Stimulated activated CD8-positive, alpha-beta memory T cell treated with anti-CD3 and anti-CD28 coated beads, Interleukin-4, amount 100 ng/mL, for 4 hours (primary cell): ENCODE measurements at places on chromosomes 12 and 14.

- no peak for DNase-seq
These were observed 16.7 kb downstream of the AKT1 start for GRCh38 chr14:104778694-104779331.

- no peak for DNase-seq
These were observed 16.6 kb downstream of the TFCP2 start for GRCh38 chr12:51156245-51156765.

DNA sequence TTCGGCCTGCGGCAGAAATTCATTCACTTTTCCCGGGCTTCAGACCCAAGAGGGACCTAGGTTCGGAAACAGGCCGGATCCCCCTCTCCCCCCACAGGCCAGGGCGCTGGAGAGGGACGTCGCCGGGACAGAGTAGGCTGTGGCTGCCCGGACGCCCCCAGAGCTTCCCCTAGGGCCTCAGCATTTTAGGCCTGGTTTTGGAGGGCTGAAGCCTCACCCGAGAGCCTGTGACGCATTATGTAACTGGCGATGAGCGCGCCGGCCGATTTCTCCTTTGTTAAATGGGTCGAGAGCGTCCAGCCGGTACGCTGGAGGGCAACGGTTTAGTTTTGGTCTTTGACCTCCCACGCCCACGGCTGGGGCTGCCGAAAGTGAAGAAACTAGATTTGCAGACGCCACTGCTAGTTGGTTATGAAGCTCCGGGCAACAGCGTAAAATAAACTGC lies 657 bp downstream of the PEBP1 start:
- DNase-seq: no peak

- DNase-seq: no peak
These were observed 207.6 kb downstream of the BCL11B start for GRCh38 chr14:99064262-99064954.

DNA sequence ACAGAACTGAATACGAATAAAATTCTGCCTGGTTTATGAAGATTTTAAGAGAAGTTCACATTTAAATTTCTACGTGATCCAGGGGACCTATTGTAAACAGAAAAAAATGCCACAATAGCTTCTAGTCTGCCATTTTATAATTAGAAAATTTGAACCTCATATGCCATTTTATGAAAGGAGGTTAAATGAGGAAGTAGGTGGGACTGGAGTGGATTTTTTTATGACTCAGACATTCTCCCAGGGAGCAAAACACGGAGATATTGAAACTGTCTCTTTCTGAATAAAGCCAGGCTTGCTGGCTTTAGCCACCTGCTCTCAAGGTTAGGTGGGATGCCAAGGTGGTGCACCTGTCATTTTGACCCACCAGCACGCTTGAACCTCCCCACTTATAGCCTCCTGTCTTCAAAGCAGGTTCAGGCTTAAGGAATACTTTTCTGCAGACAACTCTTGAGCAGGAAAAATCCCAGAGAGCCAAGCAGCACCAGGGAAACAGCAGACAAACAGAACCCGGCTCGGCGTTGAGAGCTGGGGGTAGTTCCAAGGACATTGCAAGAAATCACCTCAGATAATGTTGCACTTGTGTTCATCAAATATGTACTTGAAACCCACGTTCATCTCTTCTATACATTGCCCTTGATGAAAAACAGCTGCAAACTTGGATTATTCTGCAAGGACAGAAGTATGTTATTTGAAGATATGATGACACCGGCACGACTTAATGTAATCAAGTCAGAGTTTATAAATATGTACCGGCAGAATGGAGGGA lies 203.7 kb downstream of the PPM1H start:
- DNase-seq: peak; percentile 0

DNA sequence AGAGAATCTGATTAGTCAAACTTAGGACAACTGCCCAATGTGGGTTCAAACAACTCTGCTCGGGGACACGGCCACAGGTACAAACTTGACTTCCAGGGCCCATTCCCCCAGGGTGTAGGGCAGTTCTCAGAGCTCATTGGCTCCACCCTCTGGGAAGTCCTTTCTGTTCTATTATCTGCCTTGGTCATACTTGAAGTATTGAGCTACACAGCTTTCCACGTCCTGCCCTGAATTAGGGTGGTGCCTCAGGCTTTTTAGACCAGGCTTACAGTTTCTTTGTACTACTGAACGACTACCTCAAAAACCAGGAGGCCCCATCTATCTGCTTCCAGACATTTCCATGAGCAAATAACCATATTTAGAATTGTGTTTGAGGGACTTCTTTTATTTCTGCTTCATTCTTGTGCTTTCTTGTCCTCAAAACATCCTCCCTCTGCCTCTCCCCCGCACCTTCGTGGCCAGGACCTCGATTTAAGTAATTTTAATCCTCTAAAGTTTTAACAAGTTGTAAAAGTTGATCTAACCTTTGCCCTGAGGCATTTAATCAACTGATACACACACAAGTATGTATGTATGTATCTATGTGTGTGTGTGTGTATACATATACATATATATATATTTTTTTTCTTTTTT lies 281.7 kb upstream of the AMIGO2 start:
- DNase-seq: peak; percentile 21

DNA sequence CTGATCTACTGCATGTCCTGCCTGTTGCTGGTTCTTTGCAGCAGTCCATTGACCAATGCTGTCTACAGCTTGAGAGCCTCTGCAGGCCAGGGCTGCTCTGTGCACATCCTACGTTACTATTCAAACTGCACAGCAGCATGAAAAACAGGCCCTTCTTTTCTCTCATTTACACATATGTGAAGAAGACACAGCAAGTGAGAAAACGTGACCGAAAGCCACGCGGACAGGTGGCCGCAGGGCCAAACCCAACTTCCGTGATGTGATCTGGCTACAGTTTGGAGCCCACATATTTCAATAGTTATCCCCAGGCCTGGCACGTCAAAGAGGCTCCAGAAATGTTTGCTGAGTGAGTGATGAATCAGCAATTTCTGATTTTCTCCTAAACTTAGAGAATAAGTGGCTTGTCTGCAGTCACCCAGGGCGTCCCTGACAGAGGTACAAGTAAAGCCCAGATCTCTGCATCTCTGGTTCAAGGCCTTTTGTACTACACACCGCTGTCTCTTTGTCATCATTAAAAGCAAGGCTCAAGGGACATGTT lies 17.9 kb upstream of the TCL1B start:
- DNase-seq: no peak

DNA sequence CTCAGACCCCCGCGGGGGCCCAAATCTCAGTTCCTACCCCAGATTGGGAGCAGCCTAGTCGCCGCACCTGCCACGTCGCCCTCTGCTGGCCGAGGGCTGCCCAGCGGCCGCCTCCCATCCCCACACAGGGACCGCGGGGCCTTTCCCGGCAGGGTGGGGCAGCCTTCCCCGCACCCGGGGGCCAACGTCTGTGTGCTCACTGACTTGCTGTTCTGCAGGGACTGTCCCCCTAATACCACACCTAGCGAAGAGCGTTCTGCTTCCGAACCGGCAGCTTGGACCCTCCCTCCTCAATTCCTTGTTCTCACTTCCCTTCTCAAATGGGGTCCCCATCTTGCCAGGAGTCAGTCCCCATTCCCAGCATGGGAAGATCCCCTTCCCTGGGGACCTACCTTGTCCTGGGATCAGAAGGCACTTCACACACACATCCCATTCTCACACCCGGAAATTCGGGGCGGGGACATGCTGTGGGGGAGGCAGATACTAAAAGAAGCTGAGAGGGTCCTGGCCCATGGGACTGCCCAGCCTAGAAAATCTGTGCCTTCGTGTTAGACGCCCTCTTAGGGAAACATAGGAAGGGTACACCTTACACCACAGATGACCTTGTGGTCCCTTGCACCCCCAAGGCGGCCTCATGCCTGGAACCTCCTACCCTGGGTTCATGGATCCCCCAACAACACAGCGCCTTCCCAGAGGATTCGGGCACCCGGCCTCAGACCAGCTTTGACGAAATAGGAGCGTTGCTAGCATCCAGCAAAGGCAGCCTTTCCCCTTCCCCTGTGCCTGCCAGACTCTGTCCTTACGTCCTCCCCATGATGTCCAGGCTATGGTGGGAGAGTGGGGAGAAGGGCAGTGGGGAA lies 16.4 kb downstream of the ACVRL1 start:
- DNase-seq: peak; percentile 24

DNA sequence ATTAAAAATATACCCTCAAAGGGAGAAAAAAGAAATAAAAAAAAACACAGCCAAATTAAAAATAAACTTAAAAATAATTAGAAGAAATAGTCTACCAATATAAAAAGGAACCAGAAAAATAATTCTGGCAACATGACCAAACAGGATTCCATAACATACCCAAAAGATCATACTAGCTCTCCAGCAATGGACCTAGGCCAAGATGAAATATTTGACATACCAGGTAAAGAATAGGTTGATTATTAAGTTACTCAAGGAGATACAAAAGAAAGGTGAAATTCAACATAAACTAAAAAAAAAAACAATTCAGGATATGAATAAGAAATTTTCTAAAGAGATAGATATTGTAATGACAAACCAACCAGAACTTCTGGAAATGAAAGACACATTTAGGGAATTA lies 121.3 kb upstream of the SCAF11 start:
- no peak for DNase-seq

DNA sequence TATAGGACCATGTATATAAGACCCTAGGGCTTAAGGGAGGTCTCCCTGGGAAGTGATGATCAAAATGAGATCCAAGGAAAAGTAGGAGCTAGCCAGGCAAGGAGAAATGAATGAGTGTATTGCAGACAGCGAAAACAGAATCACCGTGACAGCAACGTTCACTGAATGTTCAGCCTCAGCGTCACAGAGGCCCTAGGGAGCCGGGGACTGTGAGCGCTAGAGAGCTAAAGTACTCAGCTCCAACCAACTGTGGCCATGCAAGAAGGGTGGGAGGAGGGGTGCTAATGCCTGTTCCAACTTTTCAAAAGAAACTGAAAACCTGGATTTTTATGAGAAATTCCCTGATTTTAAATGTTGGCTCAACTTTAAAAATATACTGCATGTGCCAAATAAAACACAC lies 105.5 kb upstream of the CCND2 start:
- no peak for DNase-seq

- DNase-seq: no peak
These were observed 601 bp downstream of the KLC1 start for GRCh38 chr14:103629503-103630121.

DNA sequence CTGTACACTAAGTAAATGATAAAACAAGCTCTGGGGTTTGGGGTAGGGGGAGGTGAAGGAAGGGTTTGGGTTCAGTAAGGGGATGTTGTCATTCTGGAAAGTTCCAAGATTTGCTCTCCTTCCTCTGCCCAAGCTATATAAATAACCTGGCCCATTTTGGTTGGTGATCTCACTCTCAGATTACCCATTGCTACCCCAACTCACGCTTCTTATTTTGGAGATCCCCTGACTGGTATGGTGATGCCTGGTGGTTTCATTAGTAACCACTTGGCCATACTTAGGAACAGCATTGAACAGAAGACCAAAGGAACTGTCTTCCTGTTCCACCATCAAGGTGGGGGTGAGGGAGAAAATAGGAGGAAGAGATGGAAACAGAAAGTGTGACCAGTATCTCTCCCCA lies 259.6 kb upstream of the TBX3 start:
- no peak for DNase-seq

DNA sequence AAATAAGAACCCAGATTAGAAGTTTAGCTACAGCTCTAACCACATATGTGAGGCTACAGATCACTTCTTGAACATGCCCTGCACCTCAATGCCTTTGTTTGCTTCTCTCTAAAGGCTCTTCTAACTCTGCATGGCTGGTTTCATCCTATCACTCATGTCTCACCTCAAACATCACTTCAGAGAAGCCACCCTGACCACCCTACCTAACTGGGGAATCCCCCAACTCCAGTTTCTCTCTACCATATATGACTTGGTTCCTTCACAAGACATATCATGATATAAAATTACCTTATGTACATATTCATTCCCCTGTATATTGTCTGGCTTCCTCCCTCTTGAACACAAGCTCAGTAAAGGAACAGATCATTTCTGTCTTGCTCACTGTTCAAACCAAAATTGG lies 250.2 kb upstream of the GRIP1 start:
- DNase-seq: no peak

GRCh38 chr14:74265301-74265965 lies 26.2 kb downstream of the VSX2 start:
- no peak for DNase-seq

DNA sequence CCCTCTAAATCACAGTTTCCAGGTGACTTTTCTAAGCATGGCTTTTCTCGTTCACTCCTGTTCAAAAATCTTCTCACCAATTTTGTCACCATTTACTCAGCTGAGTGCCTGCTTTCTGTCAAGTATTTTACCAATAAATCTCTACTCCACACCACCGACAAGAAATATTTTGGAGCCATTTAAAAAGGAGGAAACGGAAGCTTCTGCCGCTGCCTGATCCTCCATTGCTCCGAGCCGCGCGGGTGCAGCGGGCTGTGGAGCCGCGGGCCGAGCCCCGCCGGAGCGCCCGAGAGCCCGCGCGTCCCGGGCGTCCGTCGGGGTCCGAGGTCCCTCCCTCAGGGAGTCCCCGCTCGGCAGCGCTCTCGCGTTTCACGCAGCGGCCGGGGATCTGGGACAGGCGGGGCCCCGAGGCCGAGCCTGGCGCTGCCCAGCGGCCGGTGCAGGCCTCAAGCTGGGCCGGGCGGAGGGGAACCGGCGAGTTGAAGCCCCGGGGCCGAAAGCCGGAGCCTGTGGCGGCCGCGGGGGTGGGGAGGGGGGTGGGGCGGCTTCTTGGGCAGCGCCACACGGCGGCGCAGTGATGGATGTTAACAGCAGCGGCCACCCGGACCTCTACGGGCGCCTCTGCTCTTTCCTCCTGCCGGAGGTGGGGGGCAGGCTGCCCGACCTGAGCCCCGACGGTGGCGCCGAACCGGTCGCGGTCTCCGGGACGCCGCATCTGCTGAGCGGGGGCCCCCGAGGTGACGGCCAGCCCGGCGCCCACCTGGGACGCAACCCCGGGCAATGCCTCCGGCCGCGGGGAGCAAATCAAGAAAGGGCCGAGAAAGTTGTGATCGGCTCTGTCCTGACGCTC lies 1.1 kb upstream of the HEBP1 start:
- DNase-seq: peak; percentile 1

GRCh38 chr12:71771069-71771468 lies 16.4 kb downstream of the RAB21 start:
- DNase-seq: no peak

DNA sequence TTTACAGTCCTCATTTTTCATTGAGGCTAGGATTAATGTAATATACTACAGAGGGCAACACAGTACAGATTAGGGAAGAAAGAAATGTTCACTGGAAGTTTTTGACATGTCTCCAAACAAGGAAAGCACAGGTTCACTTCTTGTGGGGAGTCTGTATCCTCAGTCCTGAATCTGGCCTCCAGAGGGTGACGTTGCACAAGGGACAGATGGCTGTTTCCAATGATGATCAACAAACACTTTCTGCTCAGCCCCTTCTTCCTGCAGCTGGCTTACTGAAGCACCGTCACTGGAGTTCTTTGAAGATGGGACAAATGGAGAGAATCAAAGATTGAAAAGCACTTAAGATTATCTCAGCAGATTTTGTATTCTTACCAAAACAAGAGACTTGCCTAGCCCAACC lies 123.3 kb upstream of the OR4E1 start:
- no peak for DNase-seq

- DNase-seq: peak; percentile 27
These were observed at the start of gene KCNMB4 for GRCh38 chr12:70365648-70366518. KCNMB4 (plus strand) TSS chr12:70366290; CDS start chr12:70366735, 445 bp downstream.

- no peak for DNase-seq
These were observed 135.5 kb downstream of the PAWR start for GRCh38 chr12:79555028-79555925.

GRCh38 chr14:33019346-33019745 lies 80.7 kb downstream of the NPAS3 start:
- no peak for DNase-seq
